WTC11 (cell line): ENCODE measurements at places on chromosomes 6 and 20.

GRCh38 chr6:53556986-53557715 lies 12.2 kb upstream of the GCLC start:
- DNase-seq, result no peak

- DNase-seq, result no peak
These were observed 16.8 kb upstream of the HINT3 start for GRCh38 chr6:125939791-125940190.

GRCh38 chr6:128079021-128079420 lies 178.2 kb upstream of the THEMIS start:
- no peak for DNase-seq

GRCh38 chr6:12263403-12263802 lies 26.8 kb upstream of the EDN1 start:
- DNase-seq, result no peak

DNA sequence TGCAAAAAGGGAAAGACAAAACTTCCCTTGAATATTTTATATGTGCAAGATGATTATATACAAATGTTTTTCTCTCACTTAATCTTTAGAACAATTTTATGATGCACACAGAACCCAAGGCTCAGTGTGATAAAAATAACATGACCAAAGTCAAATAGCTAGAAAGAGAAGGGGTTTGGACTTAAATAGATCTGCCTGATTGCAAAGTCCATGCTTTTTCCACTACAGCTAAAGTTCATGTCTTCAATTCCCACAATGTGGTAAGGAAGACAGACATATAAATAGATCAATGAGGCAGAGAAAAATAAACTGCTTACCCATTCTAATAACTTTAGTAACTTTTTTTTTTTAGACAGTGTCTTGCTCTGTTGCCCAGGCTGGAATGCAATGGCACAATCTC lies 143.8 kb downstream of the CDK19 start:
- DNase-seq, result no peak

DNA sequence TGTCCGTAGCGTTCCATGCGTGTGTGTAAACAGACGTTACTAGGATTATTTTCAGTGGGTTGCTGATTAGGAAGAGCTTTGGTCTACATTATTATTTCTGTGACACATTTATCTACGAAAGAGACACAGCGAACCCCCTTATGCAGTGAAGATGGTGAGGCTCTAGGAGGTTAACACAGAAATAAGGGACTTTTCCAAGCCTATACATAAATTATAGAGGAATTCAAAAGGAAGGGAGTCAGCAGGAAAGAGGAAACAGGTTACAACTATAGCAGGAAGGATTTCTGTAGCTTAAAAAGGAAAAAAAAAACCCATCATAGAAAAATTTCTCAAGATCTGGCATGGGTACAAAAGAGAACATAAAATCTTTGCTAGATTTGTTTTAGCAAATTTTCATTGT lies 12.9 kb upstream of the RPS6KA2 start:
- no peak for DNase-seq
